ENCODE measurements at places on chromosomes 5 and 9. TPM values are rescaled to one million over a fixed set of nuclear protein-coding genes. Genes with fewer than 3 reads are reported as not detected.

The F2RL2 gene
- total RNA-seq, result 1.9 TPM

The ENTPD2 gene
- total RNA-seq, result 41.1 TPM

The PCDHGA10 gene
- 6.2 TPM for total RNA-seq

The PCDHA1 gene
- 0.06 TPM for total RNA-seq

The INSL4 gene
- not detected for total RNA-seq

The SPINK4 gene
- 2.5 TPM for total RNA-seq

The FUBP3 gene
- total RNA-seq, result 51.8 TPM

The ZBTB43 gene
- 15.0 TPM for total RNA-seq

- DNase-seq, result no peak
These were observed 59.7 kb downstream of the COL23A1 start for GRCh38 chr5:178530526-178530925.

DNA sequence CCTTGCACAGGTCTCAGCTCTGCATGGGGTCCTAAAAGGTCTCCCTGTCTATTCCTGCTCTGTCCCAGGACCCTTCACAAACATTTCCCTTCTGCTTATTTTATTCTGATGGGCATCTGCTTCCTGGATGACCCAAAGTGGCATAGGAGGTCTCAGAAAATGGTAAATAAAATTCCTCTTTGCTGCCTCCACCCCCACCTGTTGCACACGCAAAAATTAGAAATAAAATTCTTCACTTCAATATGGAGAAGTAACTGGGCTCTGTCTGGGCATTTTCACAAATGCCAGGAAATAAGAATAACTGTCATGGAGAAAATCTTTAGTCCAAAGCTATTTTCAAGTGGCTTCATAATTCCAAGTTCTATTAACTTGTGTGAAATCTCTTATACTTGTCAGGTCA lies 106.6 kb upstream of the MAP1B start:
- DNase-seq, result no peak

DNA sequence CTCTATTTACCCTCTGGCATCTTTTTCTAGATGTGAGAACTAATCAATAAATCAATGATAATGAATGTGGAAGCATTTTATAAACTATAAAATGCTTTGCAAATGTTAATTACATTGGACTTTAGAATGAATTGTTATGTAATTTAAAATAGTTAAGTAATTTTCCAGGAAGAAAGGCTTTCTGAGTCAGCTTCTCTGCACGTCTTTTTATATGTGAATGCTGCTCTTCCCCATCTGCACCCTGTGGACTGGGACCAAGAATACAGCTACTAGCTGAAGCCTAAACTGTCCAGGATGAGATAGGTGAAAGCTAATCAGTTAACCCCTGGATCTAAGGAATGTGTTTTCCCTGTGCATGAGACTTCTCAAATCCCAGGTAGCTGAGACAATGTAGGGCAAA lies 292.9 kb downstream of the NR3C1 start:
- no peak for DNase-seq

GRCh38 chr9:133408042-133408441 lies 9.8 kb downstream of the REXO4 start:
- no peak for DNase-seq

- DNase-seq, result no peak
These were observed 69.8 kb downstream of the PTTG1 start for GRCh38 chr5:160491438-160491837.

- DNase-seq, result no peak
These were observed 338.1 kb downstream of the ASTN2 start for GRCh38 chr9:117076571-117077290.

- DNase-seq, result no peak
These were observed 312.5 kb downstream of the PSAT1 start for GRCh38 chr9:78609450-78609849.

DNA sequence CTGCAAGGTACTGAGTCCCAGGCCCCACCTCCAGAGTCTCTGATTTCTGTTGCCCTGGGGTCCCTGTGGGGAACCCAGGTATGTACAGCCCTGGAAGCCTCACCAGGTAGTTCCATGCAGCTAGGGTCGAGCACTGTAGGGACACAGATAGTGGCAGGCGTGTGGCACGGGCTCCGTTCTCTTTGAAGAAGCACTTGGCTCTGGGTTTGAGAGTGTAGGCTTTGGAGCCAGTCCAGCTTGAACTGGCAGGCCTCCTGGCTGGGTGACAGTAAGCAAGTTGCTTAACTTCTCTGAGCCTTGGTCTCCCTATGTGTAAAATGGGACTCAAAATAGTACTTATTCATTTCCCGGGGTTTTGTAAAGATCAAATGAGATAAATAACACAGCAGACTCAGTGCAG lies 5.6 kb downstream of the OLFM1 start:
- no peak for DNase-seq

DNA sequence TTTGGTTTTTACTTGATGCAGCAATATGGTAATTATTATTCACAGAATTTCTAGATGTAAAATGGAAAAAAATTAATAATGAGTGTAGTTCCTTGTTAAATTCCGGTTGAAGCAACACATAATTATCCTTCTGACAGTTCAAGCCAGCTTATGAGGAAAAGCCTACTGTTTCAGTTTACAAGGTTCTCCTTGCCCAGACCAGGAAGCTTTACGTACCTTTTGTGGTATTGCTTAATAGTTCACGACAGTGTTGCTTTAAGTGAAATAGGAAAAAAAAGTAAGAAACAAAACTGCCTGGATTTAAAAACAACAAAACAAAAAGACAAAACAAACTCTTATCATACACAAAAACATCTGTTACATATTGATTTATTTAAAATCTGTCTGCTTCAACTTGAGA lies 547.3 kb upstream of the C9orf72 start:
- DNase-seq, result no peak

DNA sequence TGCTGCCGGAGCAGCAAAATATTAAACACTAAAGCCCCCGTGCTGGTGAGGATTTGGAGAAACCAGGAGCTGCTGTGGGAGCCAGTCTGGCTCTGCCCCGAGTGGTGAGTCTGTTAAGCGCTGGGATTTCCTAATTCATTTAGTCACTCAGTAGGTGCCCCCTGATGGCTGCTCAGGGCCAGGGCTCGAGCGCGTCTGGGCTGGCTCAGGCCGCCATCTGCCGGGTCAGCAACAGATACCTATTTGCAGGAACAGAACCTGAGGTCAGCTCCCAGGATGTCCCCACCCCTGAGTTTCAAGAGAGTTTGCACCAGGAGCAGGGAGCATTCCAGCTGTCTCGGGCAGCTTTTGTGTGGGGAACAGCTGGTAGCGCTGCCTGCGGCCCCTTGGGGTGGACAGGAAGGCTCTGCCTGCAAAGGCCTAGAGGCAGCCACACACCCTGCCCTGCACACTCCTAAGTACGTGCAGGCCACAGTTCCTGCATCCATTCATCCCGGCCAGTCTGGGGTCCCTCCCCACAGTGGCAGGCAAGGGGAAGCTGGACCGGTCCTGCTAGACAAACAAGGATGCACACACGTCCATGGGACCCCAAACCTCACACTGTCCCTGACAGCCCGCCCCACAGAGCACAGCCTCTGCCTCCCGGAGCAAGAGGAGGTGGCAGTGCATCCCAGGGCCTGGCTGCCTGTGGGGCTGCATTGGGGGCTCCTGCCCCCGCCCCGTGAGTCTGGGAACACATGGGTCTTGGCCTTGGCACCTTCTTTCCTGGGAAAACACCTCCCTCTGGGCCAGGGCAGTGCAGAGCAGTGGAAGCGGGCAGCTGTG lies 83.7 kb downstream of the ADAMTS2 start:
- DNase-seq, result peak; percentile 65

DNA sequence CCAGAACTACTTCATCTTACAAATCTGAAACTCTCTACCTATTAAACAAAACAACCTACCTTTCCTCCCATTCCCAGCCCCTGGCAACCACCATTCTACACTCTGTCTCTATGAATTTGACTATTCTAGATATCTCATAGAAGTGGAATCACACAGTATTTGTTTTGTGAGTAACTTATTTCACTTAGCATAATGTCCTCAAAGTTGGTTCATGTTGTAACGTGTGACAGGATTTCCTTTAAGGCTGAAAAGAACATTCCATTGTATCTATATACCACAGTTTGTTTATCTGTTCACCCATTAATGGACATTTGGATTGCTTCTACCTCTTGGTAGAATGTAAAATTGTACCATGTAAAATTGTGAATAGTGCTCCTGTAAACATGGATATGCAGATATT lies 70.1 kb upstream of the NXNL2 start:
- DNase-seq, result no peak

- no peak for DNase-seq
These were observed 33.1 kb downstream of the TNPO1 start for GRCh38 chr5:72849546-72849945.

Measured in mucosa of gallbladder (tissue), 1 donor.